Activated T-cell treated with anti-CD3 and anti-CD28 coated beads, Interleukin-2, amount 50 U/mL, for 72 hours (primary cell): ENCODE measurements at places on chromosomes 16 and 17. TPM values are rescaled to one million over a fixed set of nuclear protein-coding genes. Genes with fewer than 3 reads are reported as not detected.

The ERI2 gene
- total RNA-seq, result 20.8 TPM

The BOLA2 gene
- total RNA-seq, result 14.6 TPM

The CD300E gene
- not detected for total RNA-seq

The TBC1D16 gene
- total RNA-seq, result 15.8 TPM

The FSCN2 gene
- total RNA-seq, result 0.95 TPM

The MYH3 gene
- total RNA-seq, result 4.6 TPM

The TMEM106A gene
- total RNA-seq, result 11.7 TPM

The ITGA3 gene
- total RNA-seq, result 16.6 TPM

The CHST5 gene
- total RNA-seq, result 0.82 TPM

The COASY gene
- 98.2 TPM for total RNA-seq

The FADS6 gene
- not detected for total RNA-seq

The CDK3 gene
- total RNA-seq, result 9.1 TPM

The PSME3 gene
- 91.2 TPM for total RNA-seq

The CA5A gene
- 0.22 TPM for total RNA-seq

The FOXN1 gene
- total RNA-seq, result not detected

The NPIPA3 gene
- total RNA-seq, result 3.1 TPM

The GLP2R gene
- total RNA-seq, result not detected

The ZG16B gene
- total RNA-seq, result 3.9 TPM

The KRT15 gene
- total RNA-seq, result not detected

The USP43 gene
- total RNA-seq, result 0.50 TPM

The ASPA gene
- total RNA-seq, result 0.34 TPM

The CLEC18A gene
- total RNA-seq, result 1.6 TPM

The SULT1A1 gene
- total RNA-seq, result 18.6 TPM

The BAHCC1 gene
- total RNA-seq, result 0.14 TPM

The TSPOAP1 gene
- total RNA-seq, result 42.3 TPM

The MEOX1 gene
- 0.37 TPM for total RNA-seq

The RBFOX1 gene
- not detected for total RNA-seq

The HSF4 gene
- total RNA-seq, result 87.7 TPM

The MT1G gene
- total RNA-seq, result 26.8 TPM

The SEC14L1 gene
- 175 TPM for total RNA-seq

The MLKL gene
- total RNA-seq, result 16.9 TPM

The ACADVL gene
- total RNA-seq, result 335 TPM

The SSTR5 gene
- not detected for total RNA-seq

The LPO gene
- total RNA-seq, result 0.12 TPM

The PIK3R6 gene
- total RNA-seq, result 0.99 TPM

The KRT14 gene
- not detected for total RNA-seq
